Ureter (tissue), 1 donor: ENCODE measurements at places on chromosomes 7 and 10.
A peak's percentile ranks its signal among the peaks of the same experiment; 100 is the strongest.

DNA sequence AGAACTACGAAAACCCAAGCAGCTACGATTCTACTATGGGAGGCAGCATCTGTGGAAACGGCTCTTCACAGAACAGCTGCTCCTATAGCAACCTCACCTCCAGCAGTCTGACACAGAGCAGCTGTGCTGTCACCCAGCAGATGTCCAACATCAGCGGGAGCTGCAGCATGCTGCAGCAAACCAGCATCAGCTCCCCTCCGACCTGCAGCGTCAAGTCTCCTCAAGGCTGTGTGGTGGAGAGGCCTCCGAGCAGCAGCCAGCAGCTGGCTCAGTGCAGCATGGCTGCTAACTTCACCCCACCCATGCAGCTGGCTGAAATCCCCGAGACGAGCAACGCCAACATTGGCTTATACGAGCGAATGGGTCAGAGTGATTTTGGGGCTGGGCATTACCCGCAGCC, 81.6 kb upstream of the SAMD8 start:
- no peak for DNase-seq

- no peak for DNase-seq
Observed at GRCh38 chr10:104151737-104152136, 29.8 kb downstream of the SFR1 start.

GRCh38 chr7:113159746-113160339, 41.5 kb upstream of the SMIM30 start:
- no peak for DNase-seq

DNA sequence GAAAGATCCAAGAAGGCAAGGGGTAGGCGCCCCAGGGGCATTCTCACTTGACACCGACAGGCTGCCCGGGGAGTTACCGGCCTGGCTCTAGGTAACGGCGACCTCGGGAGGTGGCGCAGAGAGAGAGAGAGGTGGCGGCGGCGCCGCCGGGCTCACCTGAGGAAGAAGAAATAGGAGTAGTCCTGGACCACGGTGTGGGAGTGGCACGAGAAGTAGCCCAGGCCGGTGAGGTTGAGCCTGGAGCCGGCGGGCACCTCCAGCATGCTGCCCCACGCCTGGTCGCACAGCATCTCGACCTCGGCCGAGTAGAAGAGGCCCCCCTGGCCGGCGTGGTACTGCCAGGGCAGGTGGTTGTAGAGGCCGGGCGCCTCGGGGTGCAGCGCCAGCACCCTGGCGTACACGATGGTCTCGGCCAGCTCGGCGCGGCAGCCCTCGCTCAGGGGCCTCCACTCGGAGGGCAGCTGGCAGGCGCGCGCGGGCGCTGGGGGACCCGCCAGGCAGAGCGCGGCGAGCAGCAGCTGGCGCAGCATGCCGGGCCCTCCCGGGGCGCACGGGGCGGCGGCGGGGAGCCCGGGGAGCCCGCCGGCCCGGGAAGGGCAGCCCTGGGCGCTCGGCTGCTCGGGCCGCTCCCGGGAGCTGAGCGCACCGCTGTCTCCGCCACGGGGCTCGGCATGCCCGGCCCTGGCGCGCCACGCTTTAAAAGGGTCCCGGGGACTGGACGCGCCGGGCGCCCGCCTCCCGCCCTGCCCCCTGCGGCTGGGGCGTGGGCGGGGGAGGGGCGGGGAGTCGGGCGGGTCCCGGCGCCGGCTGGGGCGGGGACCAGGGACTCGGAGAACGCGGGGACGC, at the start of gene CCDC3:
Gene CCDC3 (minus strand): TSS at position 673 of the 846 bp plus-strand sequence. CDS start 143 bp downstream, at position 530.
- no peak for DNase-seq

DNA sequence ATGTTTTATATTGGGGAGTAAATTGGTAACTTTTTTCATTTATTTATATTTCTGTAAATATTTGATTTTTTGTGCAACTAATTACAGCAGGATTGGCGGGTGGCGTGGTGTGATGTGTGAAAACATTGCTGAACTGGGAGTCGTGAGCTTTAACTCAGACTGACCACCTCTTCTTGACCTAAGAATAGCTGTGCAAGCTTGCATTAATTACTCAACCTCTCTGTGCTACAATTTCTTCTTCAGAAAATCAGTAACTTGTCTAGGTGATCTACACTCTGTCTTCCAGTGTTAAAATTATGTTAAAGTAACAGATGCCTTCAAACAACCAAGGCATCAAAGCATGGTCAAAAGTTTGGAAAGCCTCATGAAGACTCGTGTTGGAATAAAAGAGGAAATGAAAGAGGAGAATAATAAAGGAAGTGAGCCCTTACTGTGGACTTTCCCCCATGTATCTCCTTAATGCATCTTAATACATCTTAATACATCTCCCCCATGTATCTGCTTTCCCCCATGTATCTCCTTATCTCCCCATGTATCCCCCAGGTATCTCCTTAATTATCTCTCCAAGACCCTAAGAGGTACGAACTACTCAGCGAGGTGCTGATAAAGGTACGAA, 71.2 kb downstream of the SVIL start:
- DNase-seq, result no peak

GRCh38 chr10:4501306-4501705, 324.7 kb upstream of the AKR1E2 start:
- DNase-seq, result no peak

- peak; percentile 63 for DNase-seq
Observed at GRCh38 chr10:125057158-125058001, 103.0 kb downstream of the CTBP2 start.

DNA sequence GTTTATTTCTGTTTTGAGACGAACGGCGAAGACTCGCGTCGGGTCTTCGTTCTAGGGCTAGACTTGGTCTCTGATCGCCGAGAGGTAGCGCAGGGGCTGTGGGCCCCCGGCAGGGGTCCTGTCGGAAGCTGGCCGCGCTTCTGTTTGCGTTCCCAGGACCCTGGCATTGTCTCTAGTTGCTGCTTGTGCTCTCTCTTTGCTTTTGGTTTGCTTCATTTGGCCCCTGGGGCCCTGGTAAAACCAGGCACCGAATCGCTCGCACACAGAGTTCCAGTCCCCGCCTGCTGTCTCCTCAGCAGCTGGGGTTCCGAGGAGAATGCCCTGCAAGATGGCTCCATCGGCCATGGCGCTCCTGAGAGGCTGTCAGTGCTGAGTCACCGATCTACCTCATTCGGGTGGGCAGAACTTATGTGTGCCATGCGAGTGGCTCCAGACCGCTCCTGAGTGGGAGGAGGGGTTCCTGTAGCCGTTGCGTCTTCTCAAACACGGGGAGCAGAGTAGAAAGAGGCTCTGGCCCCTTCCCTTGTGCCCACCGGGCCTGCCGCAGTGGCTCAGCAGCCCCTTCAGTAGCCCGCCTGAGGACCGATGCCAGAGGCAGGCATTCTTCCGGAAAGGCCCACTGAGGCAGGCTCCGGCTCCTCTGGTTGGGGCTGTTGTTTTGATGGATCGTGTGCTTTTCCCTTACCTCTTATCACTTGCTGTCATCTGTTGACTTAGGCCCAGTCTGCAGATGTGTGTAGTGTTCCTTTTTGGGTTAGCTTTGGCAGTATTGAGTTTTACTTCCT, 826 bp downstream of the CHPF2 start:
- DNase-seq, result no peak

GRCh38 chr7:134782121-134782623, 2.7 kb downstream of the CALD1 start:
- DNase-seq, result no peak

DNA sequence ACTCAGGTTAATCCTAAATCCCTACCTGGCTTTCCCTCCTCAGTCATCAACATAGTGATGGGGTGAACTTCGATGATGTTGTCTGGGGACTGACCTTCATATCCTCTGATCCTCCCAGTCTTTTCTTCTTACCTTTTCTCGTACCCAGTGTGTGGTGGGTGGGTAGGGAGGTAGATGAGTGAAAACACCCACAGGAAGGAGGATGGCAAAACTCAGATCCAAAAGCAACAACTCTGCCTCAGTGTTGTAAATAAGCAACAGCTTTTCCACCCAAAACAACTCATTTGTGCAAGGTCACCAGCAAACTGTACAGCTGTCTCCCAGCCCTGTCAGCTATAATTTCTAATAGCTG, 38.6 kb downstream of the VOPP1 start:
- no peak for DNase-seq
